ENCODE measurements at places on chromosomes 16 and 17.

DNA sequence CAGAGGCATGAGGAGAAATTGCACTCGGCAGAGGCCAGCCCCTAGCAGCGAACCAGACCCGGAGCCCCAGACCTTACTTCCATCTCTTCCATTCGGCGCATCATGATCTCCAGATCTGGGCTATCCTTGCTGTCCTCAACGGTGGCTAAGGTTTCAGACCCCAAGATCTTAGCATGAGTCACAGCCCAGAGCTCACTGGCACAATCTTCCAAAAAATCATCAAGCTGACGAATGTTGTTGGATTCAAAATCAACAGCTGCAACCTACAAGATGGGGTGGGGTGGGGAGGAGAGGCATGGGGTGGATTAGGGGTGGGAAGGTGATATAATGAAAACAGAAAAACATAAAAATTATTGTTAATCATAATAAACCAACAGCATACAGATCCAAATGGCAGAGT lies 39.7 kb upstream of the PITPNM3 start:
- DNase-seq = no peak

- DNase-seq = no peak
These were observed 87.1 kb upstream of the CNTNAP4 start for GRCh38 chr16:76190057-76190456.

DNA sequence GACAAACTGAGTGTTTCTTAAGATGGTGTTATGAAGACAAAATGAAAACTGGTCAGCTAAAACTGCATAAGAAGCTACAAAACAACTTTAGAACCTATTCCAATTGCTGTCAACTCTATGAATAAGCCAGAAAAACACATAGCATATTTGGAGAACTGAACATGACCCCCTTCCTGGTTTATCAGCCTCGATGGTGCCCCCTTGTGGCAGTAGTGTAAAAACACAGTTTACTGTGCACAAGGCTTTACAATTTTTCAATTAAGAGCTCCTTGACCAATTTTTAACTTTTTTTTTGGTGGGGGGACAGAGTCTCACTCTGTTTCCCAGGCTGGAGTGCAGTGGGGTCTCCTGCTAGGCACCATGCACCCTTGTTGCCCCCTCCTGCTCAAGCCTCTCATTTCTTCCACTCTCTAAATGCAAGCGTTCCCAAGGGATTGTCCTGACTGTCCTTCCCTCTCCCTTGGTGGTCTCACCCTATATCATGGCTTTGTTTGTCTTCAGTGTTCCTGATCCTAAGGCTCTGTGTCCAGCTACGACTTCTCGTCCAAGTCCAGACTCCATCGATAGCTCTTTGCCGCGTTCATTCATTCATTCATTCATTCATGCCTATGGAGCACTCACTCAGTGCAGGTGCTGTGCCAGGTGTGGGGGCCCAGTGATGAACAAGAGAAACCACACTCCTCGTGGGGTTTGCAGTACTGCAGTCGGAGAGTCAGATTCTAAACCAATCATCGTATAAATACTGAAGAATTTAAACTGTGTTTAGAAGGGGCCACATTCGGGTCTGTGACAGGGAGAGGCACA lies 7.5 kb downstream of the EIF1 start:
- DNase-seq = no peak

DNA sequence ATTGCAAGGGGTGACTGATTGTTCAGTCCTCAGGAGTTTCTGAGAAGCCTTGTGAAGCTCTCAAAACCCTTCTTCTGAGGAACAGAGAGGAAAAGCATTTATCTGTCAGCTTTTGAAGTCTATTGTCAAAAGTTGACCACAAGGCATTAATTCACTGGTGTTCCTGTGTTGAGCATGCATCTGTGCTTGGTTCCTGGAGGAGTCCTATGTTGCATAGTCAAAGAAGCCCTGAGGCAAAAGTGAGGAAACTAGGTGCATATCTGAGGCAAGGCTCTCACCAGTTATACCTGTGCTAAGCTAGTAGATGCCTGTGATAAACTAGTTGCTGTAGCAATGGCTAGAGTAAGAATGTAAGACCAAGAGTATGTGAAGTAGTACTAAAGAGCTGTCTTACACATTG lies 1.8 kb upstream of the HEATR6 start:
- DNase-seq = no peak

GRCh38 chr17:40459636-40460603 lies 16.7 kb downstream of the IGFBP4 start:
- DNase-seq = no peak

Measured in dorsolateral prefrontal cortex (tissue), 122 donors.